Breast epithelium (tissue), 4 donors: ENCODE measurements at places on chromosomes 11 and 22.

GRCh38 chr11:3137486-3138177, 27.5 kb downstream of the OSBPL5 start:
- no peak for DNase-seq

DNA sequence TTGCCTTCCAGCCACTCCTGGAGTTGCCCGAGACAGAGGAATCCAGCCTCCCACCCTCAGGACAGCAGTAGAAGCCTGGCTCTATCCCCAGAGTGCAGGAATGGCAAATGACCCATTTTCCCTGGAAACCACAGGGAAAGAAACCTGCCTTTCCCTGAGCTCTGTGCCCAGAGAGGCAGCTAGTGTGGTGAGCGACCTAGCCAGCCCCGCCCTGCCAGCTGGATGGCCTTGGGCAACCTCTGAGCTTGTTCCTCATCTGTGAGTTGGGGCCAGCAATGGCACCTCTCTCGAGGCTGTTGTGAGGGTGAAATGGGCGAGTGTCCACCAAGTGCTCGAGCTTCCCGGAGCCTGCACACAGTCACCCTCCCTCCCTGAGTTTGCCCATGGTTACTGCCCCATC, 3.7 kb downstream of the OMP start:
- DNase-seq: no peak

DNA sequence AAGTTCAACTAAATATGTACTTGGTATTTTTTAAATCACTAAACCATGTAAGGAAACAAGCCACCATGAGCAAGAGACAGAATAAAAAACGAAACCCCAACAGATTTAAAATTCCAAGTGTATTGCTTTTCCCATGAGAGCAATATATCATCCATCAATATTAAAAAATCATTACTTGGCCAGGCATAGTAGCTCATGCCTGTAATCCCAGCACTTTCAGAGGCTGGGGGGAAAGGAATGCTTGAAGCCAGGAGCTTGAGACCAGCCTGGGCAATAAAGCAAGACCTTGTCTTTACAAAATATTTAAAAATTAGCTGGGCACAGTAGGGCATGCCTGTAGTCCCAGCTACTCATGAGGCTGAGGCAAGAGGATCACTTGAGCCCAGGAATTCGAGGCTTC, 190.8 kb downstream of the TTC28 start:
- DNase-seq: no peak

- DNase-seq: no peak
Observed at GRCh38 chr22:27647540-27647939, 154.0 kb downstream of the MN1 start.

GRCh38 chr11:121592708-121593107, 139.9 kb upstream of the SORL1-AS1 start:
- no peak for DNase-seq

DNA sequence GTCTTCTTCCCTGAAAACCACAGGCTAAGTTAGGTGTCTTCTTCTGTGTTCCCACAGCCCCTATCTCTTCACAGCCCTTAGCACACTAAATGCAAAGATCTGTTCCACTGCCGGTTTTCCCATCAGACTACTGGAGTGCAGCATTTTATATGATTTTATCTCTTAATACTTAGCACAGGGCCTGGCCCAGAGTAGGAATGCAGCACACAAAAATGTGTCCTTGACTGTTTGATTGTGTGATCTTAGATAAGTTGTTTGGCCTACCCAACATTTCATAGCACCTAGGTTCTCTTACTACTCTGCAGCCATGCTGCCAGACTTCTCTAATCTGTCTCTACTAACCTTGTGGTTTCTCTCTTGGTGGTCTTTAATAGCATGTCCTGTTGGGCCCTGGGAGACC, 54.1 kb upstream of the RRM1 start:
- DNase-seq: no peak

DNA sequence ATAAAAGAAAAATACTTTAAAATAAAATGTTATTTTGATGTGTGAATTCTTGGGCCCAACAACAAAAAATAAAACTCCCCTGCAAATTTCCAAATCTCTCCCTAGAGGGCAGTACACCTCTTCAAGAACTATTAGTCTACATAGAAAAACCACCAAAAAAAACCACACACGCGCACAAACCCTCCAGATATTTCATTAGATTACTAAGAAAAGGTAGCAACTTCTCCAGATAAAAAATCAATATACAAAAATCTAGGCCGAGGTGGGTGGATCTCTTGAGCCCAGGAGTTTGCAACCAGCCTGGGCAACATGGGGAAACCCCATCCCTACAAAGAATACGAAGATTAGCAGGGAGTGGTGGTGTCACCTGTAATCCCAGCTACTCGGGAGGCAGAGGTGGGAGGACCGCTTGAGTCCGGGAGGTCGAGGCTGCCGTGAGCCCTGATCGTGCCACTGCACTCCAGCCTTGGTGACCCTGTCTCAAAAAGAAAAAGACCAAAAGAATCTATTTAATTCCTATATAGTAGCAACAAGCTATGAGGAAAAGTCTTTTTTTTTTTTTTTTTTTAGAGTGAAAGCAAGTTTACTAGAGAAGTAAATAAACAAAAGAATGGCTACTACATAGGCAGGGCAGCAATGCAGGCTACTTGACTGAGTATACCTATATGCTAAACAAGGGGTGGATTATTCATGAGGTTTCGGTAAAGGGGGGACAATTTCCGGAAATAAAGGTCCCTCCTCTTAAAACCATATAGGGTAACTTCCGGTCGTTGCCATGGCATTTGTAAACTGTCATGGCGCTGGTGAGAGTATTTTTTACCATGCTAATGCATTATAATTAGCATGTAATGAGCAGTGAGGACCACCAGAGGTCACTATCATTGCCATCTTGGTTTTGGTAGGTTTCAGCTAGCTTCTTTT, 13.1 kb downstream of the B3GNT6 start:
- DNase-seq: peak; percentile 73

DNA sequence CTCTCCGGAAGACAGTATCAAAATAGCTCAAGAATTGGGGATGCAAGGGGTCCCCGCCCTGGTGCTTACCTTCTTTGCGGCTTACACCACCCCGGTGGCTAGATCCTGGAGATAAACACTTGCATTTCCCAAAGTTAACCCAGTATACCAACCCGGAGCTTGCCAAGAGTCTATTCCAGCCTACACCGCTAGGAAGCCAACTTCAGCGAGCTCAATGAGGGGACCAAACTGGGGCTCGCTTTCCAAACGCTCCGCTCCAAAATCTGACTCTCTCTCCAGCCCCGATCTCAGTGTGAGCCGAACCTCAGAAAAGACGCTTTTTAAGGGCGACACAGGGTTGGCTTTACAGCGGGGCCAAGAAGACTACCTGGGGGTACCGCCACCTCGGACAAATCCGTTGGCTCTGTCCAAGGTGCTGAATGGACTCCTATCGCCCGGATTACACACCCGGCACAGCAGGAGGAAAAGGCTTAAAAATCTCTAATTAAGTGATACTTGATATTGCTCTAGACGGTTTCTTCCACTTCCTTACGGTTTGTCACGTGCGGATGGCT, 20.1 kb upstream of the BDNF start:
- no peak for DNase-seq

GRCh38 chr11:108871867-108872266, 207.0 kb downstream of the DDX10 start:
- no peak for DNase-seq

DNA sequence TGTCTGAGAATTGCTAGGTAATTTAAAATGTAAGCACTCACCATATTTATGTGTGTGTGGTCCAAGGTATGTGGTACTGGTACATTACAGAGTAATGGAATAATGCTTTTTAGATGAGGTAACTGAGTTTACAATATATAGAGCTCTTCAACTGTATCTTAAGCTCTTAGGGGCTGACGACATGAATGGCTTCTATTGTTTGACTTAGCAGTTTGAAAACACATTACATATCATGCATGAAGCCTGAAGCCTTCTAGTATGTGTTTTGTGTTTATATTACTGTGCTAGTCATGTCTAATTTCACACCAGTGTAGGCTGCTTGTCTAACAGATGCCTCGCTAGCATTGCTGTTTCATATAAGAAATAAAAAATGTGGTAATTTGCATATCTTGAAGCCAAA, 37.2 kb downstream of the GAS2 start:
- DNase-seq: no peak

DNA sequence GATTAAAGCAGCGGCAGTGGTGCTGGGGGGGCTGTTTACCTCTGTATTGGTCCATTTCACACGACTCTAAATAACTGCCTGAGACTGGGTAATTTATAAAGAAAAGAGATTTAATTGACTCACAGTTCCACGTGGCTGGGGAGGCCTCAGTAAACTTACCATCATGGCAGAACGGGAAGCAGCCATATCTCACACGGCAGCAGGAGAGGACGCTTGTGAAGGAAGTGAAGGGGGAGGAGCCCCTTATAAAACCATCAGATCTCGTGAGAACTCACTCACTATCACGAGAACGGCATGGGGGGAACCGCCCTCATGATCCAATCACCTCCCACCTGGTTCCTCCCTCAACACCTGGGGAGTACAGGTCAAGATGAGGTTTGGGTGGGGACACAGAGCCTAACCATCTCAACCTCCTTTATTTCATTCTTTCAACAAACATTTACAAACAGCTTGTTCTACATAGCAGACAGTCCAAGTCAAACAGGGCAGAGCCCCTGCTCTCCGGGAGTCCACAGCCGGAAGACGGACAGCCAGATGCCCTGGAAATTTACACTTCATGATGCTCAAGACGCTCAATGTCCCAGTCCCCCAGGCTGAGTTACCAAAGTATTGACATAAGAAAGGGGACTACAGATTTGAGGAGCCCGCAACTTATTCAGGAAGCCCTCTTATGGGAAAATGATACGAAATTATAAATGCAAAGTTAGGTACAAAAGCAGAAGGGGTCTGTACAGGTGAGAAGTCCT, 26.3 kb upstream of the HMGXB4 start:
- DNase-seq: no peak

GRCh38 chr11:9859554-9860305, 195.9 kb downstream of the SWAP70 start:
- no peak for DNase-seq

- DNase-seq: no peak
Observed at GRCh38 chr11:132718711-132719671, 813.3 kb downstream of the OPCML start.

DNA sequence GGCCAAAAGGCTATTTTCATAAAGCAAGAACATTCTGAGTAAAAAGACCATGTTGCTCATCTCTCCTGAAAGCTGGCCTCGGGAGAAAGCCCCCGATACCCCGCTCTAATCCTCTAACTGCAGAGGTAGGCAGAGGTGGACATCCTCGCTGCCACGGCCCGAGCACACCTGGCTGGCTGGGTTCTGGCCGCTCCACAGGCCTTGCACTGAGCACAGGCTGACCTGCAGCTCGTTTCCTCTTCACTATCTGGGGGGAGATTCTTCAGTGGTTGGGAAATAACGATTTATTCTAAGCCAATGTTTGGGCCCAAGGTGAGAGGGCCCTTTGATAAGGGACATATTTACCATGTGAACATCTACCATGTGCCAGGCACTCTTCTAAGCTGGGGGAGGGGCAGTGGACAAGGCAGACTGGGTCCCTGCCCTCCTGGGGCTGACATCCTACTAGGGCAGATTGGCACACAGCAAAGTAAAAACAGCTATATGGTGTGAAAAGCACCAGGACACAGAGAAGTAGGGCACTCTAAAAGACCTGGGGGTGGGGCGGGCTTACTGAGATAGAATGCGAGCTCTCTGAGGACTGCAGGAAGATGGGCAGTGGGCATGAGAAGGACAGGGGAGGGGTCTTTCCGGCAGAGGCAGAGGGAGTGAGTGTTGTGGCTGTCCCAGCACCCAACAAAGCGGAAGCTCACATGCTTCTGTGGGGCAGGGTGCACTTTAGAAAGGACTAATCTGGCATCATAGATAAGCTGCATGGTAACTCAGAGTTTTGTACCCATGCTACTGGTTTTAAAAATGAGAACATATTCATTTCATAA, 65.5 kb upstream of the ARFGAP3 start:
- DNase-seq: no peak

DNA sequence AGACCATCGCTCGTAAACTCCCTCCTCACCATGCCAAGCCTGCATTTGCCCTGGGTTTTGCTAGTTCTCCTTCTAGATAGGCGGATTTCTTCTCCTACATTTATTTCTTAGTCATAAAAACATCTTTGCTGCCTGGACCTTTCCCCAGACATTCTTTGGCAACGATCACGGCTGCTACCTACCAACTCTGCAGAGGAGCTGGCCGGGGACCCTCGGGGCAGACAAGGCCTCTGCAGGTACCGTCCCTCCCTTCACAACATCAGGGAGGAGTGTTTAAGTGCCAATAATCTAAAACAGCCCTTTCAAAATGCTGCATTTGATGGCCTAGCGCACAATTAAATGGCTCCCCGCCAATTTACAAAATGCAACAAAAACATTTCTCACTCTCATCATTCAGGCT, 34.4 kb downstream of the BRD1 start:
- DNase-seq: no peak

DNA sequence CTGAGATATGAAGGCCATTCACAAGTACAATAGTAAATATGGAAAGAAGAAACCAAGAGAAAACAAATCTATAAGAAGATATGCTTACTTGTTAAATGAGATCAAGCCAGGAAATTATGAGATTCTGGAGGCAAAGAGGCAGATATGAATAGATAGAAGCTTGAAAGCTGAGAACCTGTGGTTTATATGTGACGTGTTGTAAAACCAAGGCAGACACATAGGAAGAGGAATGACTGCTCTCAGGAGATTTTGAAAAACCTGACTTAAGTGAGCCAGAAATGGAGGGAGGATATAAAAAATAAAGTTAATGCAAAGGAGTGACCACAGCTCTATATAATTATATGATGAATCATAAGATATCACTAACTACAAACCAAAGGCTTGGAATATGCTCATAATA, 1160.5 kb upstream of the CNTN5 start:
- no peak for DNase-seq

DNA sequence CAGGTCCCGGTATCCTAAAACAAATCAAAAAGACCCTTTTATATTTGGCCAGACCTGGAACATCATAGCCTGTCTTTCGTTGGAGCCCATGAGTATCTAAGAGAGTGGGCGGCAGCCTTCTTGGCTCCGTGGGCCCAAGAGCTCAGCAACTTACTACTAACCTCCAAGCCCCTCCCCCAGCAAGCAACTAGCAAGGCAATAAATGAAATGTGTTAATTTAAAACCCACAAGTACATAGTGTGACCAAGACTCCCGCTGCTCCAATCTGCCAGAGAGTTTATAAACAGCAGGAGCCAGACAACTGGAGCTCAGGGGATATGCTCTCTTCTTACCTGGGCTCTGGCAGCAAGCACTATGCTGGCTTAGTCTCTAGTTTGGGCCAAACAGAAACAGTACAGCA, 40.8 kb upstream of the CYP2D6 start:
- no peak for DNase-seq

GRCh38 chr11:87368151-87368550, 330.4 kb downstream of the TMEM135 start:
- no peak for DNase-seq

DNA sequence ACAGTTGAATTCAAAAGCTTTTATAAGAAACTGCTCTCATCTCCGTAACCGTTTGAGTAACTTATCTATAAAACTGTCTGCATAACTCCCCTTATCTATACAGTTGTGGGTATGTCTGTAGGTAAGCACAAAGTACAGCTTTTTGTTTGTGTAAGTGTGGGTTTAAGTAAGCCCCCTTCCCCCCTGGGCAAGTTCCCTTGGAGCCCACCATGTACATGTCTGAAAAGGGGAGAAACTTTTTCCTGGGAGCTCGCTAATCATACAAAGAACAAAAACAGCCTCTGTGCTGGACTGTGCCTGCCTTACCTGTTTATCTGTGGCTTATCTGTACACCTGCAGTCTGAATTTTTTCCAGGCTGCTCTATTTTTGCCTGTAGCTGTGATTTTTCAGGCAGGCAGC, 36.3 kb upstream of the TMEM45B start:
- no peak for DNase-seq
